ENCODE measurements at places on chromosomes 6 and 20. TPM values are rescaled to one million over a fixed set of nuclear protein-coding genes. Genes with fewer than 3 reads are reported as not detected.

The NHLRC1 gene
- total RNA-seq: 2.0 TPM

The FRK gene
- 2.5 TPM for total RNA-seq

The OXT gene
- total RNA-seq: not detected

The MAN1A1 gene
- total RNA-seq: 17.2 TPM

The TINAG gene
- not detected for total RNA-seq

The TCF19 gene
- total RNA-seq: 14.1 TPM

The BMP2 gene
- total RNA-seq: 23.5 TPM

The RAB44 gene
- 0.10 TPM for total RNA-seq

The BHLHE23 gene
- total RNA-seq: not detected

The WFDC5 gene
- total RNA-seq: not detected

The LTV1 gene
- 34.6 TPM for total RNA-seq

The CALHM6 gene
- 3.4 TPM for total RNA-seq

The TRDN gene
- total RNA-seq: 2.8 TPM

The TSPO2 gene
- total RNA-seq: not detected

All from motor neuron (in vitro differentiated cells).